ENCODE measurements at places on chromosomes 3 and 15. TPM values are rescaled to one million over a fixed set of nuclear protein-coding genes. Genes with fewer than 3 reads are reported as not detected.

The PPP1R14D gene
- total RNA-seq, result not detected

The SIAH2 gene
- 23.0 TPM for total RNA-seq

The BCL2A1 gene
- total RNA-seq, result 0.30 TPM

The C3orf22 gene
- not detected for total RNA-seq

The STRIT1 gene
- total RNA-seq, result 11.7 TPM

The CA12 gene
- total RNA-seq, result 0.25 TPM

The FMN1 gene
- 4.5 TPM for total RNA-seq

The FRMD5 gene
- 62.4 TPM for total RNA-seq

DNA sequence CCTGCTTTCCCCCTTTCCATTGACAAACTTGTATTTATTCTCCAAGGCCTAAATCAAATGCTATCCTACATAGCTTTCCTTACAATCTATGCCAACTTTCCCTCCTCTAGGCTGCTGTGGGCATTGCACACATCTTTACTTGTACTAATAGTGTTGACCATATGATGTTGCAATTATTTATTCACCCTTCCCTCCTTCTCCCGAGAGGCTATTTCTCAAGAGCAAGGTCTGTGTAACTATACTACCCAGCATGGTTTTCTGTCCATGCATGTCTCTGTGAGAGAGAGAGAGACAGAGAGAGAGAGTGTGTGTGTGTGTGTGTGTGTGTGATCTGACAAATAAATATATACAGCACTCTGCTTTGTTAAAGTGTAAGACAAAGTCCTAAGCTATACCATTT, 63.8 kb downstream of the GTPBP8 start:
- DNase-seq, result no peak

DNA sequence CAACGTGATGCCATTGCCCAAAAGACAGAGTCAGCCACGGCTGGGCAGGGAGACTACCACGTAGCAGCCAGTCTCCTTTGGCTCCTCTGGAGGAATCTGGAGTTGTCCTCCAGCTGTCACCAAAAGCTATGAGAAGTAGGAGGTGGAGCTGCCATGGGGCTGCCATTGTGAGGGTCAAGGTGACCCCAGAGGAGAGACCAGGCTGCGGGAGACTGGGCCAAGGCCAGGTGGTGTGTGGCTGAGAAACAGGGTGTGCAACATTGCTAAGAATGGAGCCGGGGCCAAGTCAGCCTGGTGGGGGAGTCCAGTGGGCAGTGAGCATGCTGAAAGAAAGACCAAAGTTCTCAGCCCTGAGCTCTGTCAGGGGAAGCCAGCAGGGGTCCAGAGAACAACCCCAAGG, 29.9 kb upstream of the MRPS22 start:
- DNase-seq, result no peak

GRCh38 chr3:188272481-188273372, 118.8 kb downstream of the LPP start:
- no peak for DNase-seq

DNA sequence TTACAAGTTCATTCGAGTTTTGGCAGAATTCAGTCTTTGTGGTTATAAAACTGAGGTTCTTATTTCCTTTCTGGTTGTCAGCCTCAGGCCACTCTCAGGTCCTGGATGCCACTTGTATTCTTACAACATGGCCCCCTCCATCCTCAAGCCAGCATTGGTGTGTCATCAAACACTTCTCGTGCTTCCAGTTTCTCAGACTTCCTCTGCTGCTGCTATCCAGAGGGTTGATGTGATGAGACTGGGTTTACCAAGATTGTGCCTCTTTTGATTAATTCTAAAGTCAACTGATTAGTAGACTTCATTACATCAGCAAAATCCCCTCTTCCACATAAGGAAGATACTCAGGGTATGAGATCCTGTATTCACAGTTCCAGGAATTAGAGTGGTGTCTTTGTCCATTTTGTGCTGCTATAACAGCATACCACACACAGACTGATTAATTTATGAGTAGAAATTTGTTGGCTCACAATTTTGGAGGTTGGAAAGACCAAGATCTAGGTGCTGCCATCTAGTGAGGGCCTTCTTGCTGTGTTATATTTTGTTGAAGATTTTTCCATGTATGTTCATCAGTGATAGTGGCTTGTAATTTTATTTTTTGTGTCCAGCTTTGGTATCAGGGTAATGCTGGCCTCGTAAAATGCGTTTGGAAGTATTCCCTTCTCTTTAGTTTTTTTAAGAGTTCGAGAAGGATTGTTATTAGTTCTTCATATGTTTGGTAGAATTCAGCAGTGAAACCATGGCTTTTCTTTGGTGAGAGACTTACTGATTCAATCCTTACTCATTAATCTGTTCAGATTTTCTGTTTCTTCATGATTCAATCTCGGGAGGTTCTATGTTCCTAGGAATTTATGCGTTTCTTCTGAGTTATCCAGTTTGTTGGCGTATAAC, 11.1 kb downstream of the LRCH3 start:
- DNase-seq, result no peak

DNA sequence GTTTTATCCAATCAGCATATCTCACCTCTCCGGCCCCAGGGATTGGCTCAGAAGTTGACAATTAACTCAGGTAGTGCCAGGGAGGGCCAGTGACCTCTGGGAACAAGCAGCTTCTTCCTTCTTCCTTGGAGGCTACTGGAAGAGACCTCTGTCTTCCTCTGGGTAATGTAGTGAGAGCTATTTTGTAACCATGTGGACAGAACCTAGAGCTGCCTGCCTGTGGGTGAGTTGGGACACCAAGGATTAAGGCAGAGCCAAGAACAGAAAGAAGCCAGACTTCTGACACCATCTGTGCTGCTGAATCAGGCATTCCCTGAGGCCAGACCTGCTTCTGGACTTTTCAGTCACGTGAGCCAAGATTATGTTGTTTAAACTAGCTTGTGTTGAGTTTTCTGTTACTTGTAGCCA, 5.9 kb upstream of the NDUFAF1 start:
- DNase-seq, result no peak

DNA sequence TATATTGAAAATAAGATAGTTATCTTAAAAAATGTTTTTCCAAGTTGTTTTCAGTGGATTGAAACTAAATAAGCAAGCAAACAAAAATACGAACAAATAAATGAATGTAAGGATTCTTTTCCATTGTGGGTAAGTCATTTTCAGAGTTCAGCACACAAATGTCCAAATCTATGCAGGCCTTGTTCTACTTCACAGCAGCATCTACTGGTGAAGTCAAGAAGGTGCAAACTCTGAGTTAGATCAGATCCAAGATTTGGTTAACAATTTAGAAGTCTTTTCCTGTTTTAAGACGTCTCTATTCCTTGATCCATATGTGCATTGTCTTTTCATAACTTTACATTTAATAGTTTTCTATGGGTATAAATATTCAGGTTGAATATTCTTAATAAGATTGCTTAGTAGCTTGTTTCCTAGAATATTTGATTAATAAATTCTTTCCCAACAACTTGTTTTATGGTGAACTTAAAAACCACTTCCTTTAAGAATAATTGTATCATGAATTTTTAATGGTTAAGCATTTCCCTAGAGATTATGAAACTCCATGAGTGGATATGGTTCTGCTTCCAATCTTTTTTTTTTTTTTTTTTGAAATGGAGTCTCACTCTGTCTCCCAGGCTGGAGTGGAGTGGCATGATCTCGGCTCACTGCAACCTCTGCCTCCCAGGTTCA, 10.5 kb downstream of the PTX3 start:
- DNase-seq, result no peak

- no peak for DNase-seq
Measured at GRCh38 chr3:189941125-189941524, 179.6 kb downstream of the P3H2 start.

- DNase-seq, result peak; percentile 28
Measured at GRCh38 chr3:12479919-12480427, 4.3 kb upstream of the TSEN2 start.

- no peak for DNase-seq
Measured at GRCh38 chr15:58951388-58952007, 18.0 kb upstream of the SLTM start.

DNA sequence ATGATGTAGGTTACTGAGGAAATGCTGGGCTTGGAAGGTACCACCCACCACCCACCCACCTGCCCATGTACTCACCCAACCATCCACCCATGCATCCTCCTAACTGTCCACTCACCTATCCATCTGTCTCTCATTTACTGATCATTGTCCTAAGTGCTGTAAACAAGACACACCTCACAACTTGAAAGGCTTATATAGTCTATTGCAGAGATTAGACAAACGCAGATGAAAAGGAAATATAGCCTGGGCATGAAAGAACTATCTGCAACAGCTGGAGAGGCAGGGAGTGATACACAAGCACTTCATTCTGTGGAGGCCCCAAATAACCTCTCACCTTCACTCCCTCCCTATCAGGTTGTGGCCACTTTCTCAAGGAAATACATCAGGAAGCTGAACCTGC, 54.0 kb downstream of the DAPK2 start:
- DNase-seq, result no peak

GRCh38 chr3:122081543-122082247, 26.5 kb downstream of the CD86 start:
- DNase-seq, result no peak

GRCh38 chr3:179416681-179417080, 34.6 kb downstream of the GNB4 start:
- no peak for DNase-seq

DNA sequence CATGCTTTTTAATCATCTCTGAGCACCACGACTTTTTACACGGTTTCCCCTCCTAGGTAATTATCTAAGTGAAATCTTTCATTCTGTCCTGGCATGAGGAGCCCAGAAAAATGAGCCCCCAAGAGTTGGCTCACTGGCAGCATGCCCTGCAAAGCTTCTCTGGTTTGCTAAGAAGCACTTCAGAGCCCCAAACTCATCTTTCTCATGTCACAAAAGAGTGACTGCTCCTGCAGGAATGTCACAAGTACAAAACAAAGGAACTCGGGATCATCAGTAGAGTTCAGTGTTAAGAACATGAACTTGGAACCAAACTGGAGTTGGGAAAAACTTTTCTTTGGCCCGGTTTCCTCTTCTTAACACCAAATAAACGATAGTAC, 123.9 kb downstream of the FOXB1 start:
- DNase-seq, result no peak

- no peak for DNase-seq
Measured at GRCh38 chr3:51380601-51381332, 4.3 kb upstream of the MANF start.

DNA sequence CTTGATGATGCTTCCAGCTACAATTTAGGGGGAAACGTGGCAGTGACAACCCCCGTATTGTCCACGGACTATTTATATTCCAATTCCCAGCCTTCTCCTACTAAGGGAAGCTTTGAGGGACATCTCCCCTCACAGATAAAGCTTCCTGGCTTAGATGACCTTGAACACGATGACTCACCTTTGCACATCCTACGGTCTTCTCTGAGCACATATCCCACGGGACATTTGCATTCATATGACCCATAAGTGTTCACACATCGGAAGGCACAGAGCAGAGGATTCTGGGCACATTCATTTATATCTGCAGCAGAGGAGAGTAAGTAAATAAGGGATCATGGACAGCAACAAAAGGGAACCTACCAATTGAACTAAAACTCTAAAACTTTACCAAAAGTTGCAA, 101.5 kb downstream of the DUT start:
- no peak for DNase-seq

Measured in left ventricle myocardium inferior (tissue), 1 donor.